ENCODE measurements at places on chromosomes 6 and 20. TPM values are rescaled to one million over a fixed set of nuclear protein-coding genes. Genes with fewer than 3 reads are reported as not detected.

The NT5E gene
- total RNA-seq: 68.2 TPM

DNA sequence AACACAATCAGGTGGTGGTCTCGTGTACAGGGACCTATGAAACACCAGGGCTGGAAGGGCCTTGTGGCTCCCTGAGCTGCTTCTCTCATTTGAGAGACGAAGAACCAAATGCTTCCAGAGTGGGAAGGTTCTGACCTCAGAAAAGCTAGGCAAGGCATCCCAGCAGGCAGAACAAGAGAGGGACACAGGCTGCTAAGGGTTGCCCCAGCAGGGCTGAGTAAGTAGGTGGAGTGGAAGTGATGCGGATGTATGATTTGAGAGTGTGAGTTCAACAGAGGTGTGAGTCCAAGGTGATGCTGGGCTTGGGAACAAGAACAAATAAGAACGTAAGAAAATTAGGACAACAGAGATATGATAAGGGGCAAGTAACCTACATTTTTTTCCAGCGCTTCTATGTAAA is 147.8 kb downstream of the BACH2 start:
- no peak for DNase-seq

The HUS1B gene
- total RNA-seq: 0.76 TPM

DNA sequence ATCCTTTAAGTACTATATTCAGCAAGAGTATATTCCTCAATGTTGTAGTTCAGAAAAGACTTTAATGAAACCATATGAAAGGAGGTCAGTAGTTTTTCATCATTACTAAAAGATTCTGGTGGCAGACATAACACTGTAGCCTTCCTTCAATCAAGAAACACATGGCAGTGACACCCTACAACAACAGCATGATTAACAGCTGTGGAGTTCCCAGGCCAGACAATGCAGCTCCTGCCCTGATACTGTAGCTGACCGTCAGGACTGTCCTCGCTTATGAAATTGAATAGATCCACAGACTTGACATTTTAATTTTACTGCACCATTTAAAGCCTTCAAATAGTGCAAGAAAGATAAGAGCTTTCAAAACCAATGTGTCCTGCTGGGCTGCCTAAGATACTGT is 43.6 kb downstream of the USP45 start:
- DNase-seq: no peak

- DNase-seq: no peak
These were observed 509.9 kb upstream of the POU3F2 start for GRCh38 chr6:98324446-98324845.

- DNase-seq: no peak
These were observed 3.0 kb upstream of the CST11 start for GRCh38 chr20:23455639-23456038.

The F13A1 gene
- 0.34 TPM for total RNA-seq

The MLIP gene
- total RNA-seq: 0.59 TPM

GRCh38 chr6:148530394-148530953 is 187.8 kb downstream of the SASH1 start:
- DNase-seq: no peak

The BEND6 gene
- total RNA-seq: 4.0 TPM

The HDGFL1 gene
- not detected for total RNA-seq

The DDR1 gene
- total RNA-seq: 211 TPM

GRCh38 chr6:170010665-170011203 is 259.3 kb downstream of the ERMARD start:
- no peak for DNase-seq

GRCh38 chr6:46918806-46919205 is 2.9 kb downstream of the ADGRF5 start:
- no peak for DNase-seq

GRCh38 chr6:153858529-153858928 is 180.5 kb upstream of the OPRM1 start:
- no peak for DNase-seq

- DNase-seq: no peak
These were observed 14.5 kb downstream of the L3MBTL3 start for GRCh38 chr6:130032758-130033340.

GRCh38 chr6:112156668-112157067 is 69.3 kb downstream of the FAM229B start:
- DNase-seq: no peak

DNA sequence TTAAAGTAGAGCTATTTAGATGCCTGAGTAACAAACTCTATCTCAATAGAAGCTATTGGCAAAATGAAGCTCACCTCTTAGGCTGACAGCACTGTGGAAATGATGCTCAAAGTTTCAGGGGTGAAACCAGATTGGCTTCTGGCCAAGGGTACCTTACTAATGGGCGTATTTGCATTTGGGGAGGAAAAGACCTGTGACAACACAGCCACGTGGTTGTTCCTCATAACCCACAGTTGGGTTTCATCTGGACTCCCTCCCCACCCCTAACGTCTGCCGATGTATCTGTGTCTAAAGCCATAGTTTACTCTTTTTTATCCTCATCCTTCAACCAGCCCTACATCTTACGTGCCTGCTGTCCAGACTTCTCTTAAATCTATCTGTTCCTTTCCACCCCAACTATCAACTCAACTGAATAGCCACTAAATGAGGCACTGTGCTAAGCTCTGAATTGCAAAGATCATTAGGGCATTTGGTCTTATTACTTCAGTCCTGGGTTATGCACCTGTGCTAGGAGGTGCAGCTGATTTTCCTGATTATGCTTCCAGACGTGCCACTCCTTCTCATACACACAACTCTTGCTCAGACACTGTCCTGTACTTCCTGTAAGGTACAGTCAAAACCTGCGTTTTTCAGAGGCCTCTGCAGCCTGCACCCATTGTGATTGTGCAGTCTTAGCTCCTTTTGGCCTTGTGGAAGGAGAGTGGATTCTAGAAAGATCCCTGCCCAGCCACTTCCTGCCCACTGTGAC is 80.6 kb upstream of the ARMC2 start:
- no peak for DNase-seq

The ACSS1 gene
- 0.27 TPM for total RNA-seq

The RAB22A gene
- 9.9 TPM for total RNA-seq

DNA sequence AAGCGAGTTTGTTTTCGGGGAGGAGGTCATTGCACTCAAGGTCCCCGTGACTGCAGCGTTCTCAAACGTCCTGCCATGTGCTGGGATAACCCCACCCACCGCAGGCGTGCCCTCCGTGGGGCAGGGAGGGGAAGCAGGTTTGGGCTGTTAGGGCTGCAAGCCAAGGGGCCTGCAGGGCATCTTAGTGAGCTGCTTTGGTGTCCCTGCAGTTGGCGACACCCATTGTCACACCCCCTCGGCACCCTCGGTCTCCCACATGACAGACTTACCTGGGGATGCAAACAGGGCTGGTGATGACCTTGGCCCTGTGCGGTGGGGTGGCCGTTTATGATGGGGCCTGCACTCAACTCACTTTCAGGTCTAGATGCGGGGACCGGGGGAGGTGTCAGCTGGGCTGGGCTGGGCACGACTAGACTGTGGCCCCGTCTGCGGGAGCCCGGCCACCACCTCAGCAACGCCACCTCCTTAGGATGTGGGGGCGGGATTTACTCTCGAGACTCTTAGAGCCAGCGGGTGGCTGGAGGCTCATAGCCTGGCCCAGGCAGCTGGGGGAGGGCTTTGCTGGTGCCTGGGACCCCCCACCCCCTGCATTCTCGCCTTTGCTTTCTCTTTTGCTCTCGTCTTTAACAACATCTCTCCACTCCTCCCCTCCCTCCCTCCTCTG is 6.5 kb upstream of the GATA5 start:
- DNase-seq: no peak

DNA sequence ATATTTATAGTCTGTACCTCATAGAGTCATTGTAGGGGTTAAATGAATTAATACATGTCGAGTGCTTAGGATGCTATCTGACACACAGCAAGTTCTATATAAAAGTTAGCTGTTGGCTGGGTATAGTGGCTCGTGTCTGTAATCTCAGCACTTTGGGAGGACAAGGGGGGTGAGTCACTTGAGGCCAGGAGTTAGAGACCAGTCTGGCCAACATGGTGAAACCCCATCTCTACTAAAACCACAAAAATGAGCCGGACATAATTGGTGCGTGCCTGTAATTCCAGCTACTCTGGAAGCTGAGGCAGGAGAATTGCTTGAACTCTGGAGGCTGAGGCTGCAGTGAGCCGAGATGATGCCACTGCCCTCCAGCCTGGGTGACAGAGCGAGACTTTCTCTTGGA is 222.9 kb downstream of the UBE3D start:
- DNase-seq: no peak

- DNase-seq: peak; percentile 88
These were observed 31.3 kb upstream of the ZSCAN23 start for GRCh38 chr6:28474441-28475219.

GRCh38 chr6:152380351-152380767 is 256.8 kb downstream of the SYNE1 start:
- DNase-seq: no peak

- DNase-seq: no peak
These were observed 143.2 kb upstream of the MLN start for GRCh38 chr6:33947047-33947446.

DNA sequence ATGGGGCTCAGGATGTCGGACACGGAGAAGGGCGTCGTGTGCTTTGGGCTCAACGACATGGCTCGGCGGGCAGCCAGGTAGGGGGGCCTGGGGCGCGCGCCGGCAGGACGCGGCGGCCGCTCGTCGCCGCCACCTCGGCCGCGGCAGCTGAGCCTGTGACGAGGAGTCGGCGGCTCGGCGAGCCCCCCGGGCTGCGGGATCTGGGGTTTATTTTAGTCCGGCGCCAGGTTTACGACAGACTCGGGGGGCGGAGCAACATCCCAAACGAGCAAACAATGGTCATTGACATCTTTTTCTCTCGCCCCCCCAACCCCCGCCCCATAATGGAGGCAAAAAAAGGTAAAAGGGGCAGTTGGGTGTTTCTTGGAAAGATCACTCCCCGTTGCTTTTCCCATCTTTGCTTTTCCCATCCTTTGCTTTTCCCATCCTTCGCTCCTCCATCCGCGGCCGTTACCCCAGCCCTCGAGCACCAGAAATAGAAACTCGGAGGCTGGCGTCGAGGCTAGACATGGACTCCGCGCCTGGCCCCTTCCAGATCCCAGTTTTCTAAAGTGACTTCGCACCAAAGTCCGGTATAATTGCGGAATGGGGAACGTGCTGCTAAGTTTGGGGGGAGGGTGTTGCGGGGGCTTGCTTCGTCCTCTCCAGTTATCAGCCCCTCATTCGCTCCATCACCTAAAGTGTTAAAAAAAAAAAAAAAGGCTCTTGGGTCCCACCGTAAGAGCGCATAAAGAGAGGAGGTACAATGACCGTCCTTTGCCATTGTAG is at the start of gene NKX2-4:
TSS of gene NKX2-4 (minus strand) at position 186 of the 768 bp plus-strand sequence. CDS start at position 59, 127 bp downstream.
- no peak for DNase-seq

DNA sequence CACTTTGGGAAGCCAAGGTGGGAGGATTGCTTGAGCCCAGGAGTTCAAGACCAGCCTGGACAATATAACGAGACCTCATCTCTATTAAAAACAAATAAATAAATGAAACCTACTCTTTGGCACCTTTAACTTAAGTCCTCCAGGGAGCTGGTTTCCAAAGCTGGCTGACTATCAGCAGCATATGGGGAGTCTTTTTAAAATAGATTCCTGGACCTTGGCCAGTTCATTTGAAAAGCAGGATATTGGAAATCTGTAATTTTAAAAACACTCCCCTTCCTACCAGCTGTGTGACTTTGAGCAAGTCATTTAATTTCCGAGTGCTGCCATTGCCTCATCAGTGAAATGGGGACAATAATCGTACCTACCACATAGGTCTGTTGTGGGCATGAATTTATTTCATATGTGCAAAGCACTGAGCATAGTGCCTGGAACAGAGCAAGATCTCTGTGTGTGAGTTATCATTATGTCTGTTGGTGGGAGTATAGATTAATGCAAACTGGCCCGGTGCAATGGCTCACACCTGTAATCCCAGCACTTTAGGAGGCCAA is 40.9 kb upstream of the PTPN1 start:
- DNase-seq: no peak

DNA sequence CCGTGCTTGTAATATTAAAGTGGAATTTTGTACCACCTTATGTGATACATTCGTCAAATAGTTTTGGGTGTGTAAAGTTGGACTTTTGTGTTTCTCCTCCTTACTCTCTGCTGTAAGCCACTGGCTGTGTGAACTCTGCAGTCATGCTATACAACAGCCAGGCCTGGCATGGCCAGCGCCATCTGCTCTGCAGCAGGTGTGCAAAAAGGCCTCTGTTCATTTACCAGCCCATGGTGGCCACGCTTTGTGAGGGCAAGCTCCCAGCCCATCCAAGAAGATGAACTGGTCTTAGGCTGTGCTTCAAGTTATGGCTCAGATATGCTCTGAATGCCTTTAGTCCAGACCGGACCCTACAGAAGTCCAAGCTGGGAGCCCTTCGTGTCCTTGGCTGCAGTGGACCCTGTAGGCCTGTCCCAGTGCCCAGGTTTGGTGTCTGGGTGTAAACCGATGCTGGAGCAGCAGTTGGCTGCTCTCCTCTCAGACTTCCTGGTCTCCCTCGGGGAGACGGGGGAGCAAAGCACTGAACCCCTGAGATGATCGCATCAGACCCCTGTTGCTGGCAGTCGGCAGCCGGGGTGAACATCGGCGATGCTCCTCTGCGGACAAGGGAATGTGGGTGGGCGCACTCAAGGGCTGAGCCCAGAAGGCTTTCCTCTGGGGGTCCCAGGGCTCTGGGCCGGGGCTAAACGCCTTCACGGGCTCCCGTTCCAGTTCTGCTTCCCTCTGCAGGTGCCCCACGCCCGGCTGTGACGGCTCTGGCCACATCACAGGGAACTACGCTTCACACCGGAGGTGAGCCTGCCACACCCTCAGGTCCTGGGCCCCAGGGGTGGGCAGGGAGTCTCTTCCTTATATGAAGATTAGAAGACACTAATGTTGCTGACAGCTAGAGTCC is 28.6 kb upstream of the PCMTD2 start:
- no peak for DNase-seq

The KIF16B gene
- 7.0 TPM for total RNA-seq

The FOXO3 gene
- 40.0 TPM for total RNA-seq

GRCh38 chr6:38968702-38969149 is 79.9 kb upstream of the GLP1R start:
- no peak for DNase-seq
